Left forelimb (tissue), 1 donor: ENCODE measurements at places on chromosomes 6 and 20.

DNA sequence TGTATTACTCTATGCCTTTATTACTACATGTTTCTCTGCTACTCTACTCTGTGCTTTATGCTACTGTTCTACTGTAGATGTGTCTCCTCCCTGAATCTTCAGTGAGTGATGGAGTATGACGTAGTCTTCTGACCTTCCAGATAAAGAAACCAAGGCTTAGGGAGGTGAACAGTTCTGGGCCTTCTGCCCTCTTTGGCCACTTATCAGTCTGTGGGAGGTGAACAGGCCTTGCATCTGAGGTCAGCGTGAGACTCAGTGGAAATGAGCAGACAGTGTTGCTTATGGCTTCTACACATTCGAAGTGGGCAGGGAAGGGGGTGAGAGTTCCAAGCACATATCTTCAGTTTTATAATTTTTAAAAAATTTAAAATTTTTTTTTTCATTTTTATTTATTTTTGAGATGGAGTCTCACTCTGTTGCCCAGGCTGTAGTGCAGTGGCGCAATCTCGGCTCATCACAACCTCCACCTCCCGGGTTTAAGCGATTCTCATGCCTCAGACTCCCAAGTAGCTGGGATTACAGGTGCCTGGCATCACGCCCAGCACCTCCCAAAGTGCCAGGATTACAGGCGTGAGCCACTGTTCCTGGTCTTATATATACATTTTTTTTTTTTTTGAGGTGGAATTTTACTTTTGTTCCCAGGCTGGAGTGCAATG lies 24.2 kb downstream of the MYBL2 start:
- DNase-seq = no peak

DNA sequence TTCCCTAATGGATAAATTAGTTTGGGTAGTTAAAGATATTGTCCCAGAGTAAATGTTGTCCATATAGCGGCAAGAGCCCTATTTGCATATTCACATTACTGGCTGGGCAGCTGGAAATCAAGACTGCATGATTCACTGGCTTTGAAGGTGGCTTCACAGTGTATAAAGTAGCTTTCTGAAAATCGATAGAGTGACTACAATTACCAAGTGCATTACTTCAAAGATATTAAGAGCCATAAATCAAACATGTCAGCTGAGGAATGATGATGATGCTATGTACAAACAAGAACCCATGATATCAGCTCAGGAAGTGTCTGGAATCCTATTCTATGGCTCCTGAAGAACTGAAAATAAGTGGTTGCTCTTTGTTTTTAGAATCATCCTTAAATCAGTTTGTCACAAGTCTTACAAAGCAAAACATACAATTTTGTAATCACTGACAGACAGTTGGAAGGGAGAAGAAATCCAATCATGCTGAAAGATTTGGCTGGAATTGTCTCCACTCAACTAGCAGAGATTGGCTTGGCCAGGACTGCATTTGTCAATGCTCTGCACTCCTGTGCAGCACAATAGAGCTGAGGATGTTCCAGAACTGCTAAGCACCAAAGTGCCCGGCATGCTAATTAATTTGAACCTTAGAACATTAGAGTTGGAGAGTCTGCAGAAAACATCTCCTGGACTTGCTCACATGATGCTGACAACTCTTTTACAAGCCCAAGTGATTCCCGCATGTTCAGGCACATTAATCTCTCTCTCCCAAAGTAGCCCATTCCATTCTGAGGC lies 77.9 kb upstream of the B3GAT2 start:
- no peak for DNase-seq

GRCh38 chr6:41347378-41348050 lies 12.1 kb downstream of the NCR2 start:
- DNase-seq = no peak

GRCh38 chr20:47740121-47740861 lies 45.0 kb downstream of the SULF2 start:
- DNase-seq = no peak

DNA sequence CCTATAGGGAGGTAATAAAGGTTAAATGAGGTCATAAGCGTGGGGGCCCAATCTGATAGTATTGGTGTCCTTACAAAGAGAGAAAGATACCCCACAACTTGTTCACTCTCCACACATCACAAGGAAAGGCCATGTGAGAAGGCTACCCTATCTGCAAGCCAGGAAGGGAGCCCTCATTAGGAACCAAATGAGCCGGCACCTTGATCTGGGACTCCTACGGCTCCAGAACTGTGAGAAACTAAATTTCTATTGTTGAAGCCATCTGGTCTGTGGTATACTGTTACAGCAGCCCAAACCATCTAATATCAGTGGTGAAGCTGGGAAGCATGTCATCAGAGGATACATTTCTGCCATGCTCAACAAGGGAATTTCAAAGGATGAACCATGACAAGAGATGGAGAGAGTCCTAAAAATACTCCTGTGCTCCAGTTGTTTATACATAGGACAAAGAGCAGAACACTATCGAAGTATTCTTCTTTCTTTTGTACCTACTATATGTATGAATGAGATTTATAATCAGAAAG lies 10.4 kb downstream of the COX7A2 start:
- no peak for DNase-seq

DNA sequence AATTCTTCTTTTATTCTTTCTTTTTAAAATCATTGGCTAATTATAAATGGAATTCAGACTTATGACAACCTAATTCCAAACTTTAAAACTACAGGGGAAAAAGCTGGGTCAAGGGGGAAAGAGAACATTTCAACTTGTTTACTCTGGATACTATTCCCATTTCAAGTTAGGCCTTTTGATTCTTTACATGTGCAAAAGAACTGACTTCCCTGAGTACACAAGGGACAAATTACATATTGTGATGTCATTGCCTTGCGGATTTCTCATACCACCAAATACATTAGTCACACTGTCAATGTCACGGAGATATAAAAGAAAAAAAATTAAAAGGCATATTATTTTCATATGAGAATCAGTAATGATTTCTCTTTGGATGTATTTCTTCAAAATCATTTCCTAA lies 96.5 kb upstream of the TBX18 start:
- no peak for DNase-seq

DNA sequence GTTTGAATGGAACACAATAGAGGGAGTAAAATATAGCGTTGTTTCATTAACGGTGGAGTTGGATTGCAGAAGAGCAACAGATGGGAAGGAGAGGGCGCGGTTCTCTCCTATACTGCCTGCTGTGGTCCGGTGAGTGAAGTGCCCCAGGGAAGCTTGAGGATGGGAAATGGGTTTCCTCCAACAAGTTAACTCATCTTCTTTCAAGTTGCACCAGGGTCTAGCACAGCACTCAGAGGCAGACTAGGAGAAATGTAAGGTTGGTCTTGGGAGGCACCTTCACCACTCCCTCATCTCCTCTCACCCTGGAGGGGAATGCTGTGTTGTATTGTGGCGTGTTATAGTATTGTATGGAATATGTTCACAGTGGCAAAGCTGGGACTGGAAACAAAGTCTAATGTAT lies 96.9 kb upstream of the SLC24A3 start:
- DNase-seq = no peak

GRCh38 chr6:149492798-149493343 lies 8.1 kb upstream of the ZC3H12D start:
- no peak for DNase-seq

DNA sequence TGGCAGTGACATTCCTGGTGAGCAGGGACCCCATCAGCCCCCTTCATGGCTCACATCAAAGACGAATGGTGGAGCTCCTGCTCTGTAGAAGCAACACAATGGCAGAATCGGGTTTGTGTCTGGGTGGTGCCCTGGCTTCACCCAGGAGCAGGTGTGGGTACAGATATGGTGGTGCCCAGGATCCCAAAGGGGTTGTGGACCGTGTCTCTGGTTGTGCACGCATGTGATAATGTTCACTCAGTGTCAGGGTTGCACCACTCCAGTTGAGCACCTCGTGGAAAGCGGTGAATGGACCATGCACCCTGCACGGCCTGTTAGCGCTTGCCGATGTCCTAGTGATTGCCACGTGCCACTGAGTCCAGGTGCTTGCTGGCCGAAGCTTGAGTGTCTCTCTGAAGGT lies 63.0 kb downstream of the IGF2R start:
- no peak for DNase-seq

- DNase-seq = no peak
Observed at GRCh38 chr6:148285205-148285604, 57.4 kb upstream of the SASH1 start.

DNA sequence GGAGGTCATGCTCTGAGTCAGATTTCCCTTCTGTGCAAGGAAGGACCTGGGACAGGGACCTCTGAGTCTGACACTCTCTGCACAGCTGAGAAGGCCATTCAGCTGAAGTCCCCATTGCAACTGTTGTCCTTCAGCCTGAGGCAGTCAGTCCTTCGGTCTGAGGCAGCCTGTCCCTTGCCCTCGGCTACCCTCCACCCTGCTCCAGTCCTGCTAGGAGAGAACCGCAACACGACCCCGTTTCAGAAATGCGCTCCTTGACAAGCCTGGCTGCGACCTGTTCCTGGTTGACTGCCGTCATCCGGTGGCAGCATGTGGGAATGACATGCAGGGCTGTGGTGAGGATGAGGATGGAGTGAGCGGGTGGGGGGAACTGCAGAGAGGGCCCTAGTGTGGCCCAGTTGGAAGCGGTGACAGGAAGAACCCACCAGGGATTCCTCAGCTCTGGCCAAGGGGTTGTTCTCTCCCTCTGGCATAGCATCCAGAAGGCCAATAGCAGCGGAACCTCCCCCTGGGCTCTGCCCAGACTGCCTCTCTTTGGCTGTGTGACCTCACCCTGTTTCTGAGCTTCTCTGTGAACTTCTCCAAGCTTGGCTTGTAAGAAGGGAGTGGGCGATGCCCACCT lies 40.3 kb upstream of the ANGPT4 start:
- peak; percentile 75 for DNase-seq

DNA sequence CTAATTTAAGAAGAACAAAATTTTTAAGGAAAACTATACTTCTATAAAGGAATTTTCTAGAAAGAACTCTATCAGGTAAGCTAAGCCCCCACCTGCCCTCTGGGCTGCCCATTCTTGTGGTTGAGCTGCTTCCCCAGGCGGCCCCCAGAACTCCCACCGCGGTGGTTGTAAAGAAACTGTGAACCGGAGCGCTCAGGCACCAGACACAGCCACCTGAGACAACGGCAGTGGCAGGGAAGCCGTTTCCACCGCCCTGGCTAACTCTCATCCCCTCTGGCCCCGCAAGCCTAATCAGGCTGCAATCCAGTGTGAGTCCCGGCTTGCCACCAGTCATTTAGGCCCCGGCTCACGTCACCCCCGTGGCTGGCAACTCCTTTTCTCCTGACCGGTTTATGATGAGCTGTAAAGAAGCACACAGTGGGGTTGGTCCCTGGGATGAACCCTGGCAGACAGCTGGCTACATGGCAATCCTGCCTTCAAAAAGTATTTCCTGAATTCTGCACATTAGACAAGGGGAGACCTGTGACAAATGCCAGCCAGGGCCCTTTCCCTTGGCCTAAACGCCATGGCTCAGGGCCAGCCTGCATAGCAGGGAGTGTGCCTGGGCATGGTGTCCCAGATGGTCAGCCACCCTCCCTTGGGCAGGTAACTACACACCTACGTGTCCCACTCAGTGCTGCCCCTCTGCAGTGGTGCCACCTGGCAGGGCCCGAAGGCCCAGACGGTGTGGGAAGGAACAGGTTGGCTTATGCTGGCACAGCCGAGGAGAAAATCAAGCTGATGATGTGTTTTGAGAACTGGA lies 63.8 kb upstream of the GPR31 start:
- DNase-seq = no peak

GRCh38 chr20:53751620-53752318 lies 158.1 kb upstream of the ZNF217 start:
- DNase-seq = no peak

GRCh38 chr6:135458051-135458450 lies 39.5 kb downstream of the AHI1 start:
- DNase-seq = no peak

- no peak for DNase-seq
Observed at GRCh38 chr6:169800116-169800667, 48.8 kb downstream of the ERMARD start.

DNA sequence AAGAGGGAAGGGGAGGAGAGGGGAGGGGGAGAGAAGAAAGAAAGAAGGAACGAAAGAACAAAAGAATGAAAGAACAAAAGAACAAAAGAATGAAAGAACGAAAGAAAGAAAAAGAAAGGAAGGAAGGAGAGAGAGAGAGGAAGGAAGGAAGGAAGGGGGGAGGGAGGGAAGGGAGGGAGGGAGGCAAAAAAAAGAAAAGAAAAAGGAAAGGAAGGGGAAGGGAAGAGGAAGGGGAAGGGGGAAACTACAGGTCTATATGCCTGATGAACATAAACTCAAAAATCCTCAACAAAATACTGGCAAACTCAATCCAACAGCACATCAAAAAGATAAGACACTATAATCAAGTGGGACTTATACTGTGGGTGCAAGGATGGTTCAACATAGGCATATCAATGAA lies 13.7 kb upstream of the LGSN start:
- DNase-seq = no peak

DNA sequence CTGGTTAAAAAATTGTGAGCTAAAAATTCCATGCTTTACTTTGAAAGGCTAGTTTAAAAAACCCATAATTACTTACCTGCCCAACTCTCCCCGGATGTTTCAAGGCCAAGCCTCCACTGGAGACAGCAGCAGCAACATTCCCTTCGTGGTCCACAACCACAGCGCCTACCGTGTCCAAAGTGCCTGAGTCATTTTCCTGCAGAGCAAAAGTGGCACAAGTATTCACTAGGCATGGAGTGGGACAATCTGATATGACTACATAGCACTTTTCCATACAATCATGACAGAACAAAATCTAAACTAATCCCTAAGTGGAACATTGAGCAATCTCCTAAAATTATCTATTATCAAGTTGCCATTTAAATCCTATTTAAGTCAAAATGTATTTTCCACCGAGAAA lies 104.8 kb downstream of the TASP1 start:
- DNase-seq = no peak

DNA sequence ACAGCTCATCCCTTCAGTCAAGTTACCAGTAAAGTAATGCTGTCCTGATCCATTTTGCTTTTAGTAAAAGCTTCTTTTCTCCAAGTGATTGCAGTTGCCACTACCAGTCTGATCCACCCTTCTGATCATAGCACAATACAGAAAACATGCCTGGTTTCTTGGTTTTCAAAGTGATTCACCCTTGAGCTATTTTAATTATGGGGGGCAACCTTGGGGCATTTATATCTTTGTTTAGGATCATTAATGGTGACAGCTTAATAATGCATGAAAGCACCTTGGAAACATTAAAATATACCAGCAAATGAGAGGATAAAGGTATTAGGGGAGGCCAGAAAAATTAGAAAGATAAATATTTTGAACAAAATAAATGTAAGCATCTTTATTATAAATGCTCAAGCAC lies 38.4 kb downstream of the LRRC1 start:
- no peak for DNase-seq

DNA sequence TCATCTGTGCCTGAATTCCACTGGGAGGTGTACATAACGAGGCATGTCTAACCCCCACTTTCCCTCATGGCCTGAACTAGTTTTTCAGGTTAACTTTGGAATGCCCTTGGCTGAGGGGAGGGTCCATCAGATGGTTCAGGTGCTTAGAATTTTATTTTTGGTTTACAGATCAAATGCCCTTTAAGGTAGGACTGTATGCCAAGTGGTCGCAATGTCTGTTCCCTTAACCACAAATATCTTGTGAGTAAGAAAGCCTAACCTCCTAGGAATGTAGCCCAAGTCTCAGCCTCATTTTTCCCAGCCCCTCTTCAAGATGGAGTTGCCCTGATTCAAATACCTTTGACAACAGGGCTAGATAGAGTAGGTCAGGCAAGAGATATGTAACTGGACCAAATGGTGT lies 78.4 kb downstream of the RNASET2 start:
- no peak for DNase-seq
